Activated CD4-positive, alpha-beta T cell treated with anti-CD3 and anti-CD28 coated beads for 4 hours (primary cell): ENCODE measurements at places on chromosomes 2 and 18.

DNA sequence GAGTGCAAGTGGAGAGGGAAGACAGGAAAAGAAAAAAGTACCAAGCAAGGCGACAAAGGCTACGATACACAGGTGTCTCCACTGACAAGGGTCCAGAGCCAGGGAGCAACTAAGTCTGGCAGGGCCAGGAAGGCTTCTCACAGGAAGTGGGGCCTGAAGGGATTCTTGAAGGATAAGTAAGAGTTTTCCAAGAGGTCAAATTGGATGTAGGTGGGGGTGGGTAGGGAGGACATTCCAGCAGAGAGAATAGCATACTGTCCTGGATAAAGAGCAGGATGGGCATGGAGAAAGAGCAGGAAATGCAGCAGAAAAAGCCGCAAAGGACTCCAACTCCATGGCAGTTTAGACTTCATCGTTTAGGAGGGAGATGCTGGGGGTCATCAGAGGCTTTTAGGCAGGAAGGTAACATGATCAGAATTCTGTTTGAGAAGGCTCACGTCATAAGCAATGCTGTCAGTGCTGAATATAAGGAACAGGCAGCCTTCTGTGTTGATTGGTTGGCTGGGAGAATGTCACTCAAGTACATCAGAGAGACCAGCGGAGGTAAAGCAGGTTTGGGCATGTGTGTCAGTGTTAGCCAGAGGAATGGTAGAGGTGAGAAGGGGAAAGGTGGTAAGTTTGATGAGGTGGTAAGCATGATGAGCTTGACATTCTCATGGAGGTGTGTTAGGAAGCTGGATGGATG is 35.1 kb downstream of the ARHGAP25 start:
- no peak for DNase-seq

- no peak for DNase-seq
These were observed 232.0 kb upstream of the NETO1 start for GRCh38 chr18:73099759-73100158.

- no peak for DNase-seq
These were observed 125.9 kb upstream of the COL5A2 start for GRCh38 chr2:189305291-189305943.

DNA sequence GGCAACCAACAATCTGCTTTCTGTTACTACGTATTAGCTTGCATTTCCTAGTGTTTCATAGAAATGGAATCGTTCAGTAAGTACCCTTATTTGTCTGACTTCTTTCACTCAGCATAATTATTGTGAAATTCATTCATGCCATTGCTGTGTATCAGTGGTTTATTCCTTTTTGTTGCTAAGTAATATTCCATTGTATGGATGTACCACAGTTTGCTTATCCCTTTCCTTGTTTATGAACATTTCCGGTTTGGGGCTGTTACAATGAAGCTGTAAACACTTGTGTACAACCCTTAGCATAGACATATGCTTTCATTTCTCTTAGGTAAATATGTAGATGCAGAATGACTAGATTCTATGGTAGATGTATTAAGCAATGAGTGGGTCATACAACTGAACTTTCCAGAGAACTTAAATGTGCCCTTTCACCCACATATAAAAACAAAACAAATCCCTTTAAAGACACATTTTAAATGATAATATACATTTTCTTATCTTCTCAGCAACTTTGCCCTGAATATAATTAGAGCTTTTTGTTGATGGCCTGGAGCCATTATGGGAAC is 21.9 kb downstream of the FER1L5 start:
- DNase-seq: no peak

DNA sequence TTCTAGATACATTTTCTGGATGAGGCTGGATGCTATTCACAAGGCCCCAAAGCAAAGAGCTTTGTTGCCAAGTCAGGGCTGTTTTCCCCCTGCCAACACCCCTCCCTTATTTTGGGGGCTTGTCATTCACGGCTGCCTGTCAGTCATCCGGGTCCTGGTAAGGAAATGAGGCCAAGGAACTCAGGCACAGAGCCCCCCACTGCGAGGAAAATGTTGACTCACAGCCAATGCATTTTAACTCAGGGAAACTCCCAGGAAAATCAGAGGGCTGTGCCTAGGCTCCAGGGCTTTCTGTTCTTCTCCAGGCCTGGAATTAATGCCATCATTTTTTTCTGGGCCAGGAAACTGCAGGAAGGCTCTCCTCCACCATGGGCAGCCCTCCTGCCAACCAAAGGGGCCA is 241.1 kb downstream of the SMAD2 start:
- no peak for DNase-seq

DNA sequence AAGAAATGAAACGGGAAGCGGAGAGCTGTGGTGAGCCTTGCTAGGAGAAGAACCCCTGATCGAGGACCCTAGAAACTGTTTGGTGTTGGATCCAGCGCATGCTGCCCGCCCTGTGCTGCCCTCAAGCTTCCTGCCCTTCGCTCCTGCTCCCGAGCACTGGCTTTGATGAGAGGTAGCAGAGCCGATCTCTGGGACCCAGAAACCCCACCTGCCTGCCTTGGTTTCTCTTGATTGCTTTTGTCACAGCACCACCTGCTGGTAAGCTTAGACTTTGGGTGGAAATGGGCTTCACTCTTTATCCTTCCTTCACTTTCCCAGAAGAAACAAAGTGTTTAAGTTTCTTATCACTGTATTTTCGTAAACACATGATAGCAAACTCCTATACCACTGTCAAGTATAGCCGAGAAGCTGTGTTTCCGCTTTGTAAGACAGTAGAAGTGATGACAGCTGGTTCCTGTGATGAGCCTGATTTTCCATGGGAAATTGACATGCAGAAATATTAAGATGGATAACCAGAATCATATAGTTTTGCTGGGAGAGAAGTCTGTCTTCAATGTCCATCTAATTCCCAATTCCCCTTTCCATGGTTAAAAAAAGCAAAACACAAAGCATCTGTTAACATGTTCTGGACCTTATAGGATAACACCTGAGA is 267.4 kb downstream of the PHLPP1 start:
- peak; percentile 59 for DNase-seq

DNA sequence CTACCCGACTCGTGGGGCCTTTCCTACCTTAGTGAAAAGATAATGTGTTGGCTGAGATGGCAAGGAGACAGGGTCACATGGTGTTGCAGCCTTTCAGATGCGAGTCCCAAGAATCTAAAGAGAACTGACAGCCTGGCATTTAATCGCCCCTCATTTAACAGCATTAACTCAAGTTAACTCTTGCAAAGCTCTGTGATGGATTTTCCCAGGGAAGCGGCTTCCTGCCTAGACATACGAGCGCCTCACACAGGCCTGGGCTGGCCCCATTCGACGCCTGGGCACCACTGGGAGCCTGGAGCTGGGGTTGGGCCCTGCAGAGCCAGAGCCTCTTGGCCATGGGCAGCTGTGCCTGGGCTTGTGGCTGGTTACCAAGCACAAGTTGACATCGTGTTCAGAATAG is 140.8 kb downstream of the SEPTIN10 start:
- no peak for DNase-seq

- no peak for DNase-seq
These were observed 122.4 kb downstream of the SETBP1 start for GRCh38 chr18:44803019-44803650.

- DNase-seq: no peak
These were observed 37.5 kb downstream of the TIMM21 start for GRCh38 chr18:74185860-74186259.

- no peak for DNase-seq
These were observed 151.0 kb upstream of the COPS8 start for GRCh38 chr2:236934656-236935055.

DNA sequence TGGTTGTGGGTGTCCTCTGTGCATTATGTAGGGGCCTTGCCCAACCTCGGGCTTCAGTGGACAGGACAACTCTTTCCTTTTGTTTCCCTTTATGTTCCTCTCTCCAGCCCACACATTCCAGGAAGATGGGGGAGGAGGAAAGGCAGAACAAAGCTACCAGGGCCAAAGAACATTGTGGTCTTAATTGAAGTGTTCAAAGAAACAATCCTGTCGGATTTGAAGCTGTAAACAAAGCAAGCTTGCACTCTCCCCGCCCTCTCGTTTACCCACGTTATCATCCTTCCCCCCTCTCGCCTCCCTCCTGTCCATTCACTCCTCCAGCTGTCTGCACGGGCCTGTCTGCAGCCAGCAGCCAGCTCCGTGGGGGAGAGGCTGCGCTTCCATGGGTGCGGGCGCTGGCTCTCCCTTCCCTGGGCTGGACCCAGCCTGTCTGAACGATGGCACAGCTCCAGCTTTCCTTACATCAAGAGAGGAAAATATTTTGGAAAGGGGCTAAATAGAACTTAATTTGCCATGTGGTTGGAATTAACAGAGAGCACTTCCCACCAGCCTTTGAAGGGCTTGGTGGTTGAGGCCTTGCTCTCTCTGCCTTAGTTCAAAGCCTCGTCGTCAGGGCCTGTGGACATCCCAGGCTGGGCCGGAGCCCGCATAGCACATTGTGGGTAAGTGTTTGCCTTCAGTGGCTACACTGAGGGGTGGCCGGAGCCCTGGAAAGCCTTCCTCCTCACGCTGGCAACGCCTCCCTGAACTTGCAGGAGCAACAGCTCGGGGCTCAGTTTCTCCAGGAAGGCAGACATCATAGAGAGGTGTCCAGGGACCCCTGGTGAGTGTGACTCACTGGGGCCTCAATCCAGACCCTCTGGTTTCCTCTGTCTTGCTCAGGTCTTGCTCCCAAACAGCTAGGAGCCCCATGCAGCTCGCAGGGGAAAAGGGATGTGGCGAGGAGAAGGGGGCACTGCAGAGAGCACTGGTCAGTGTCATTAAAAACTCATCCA is 60.6 kb upstream of the HS6ST1 start:
- DNase-seq: no peak

DNA sequence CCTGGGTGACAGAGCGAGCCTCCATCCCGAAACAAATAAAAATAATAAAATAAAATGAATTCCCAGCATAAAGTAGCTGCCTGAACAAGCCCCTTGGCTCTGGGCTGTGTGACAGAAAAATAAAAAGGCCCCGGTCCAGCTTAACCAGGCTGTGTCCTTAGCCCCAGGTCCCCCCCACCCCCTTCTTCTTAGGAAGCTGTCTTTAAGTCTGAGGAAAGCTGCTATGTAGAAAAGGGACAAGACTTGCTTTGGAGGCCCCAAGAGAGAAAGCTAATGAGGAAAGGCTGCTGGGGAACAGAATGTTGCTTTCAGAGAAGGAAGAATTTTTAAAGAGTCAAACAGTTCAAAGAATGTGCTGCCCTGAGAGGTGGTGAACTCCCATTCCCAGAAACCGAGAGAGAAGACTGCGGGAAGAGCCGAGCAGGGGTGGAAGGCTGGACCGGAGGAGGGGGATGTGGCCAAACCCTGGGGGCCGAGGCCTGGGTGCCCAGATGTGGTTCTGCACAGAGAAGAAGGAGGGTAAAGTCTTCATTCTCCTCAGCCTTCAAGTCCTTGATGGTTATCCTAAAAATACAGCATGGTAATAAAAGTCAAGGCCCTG is 61.9 kb downstream of the CENPO start:
- DNase-seq: no peak

DNA sequence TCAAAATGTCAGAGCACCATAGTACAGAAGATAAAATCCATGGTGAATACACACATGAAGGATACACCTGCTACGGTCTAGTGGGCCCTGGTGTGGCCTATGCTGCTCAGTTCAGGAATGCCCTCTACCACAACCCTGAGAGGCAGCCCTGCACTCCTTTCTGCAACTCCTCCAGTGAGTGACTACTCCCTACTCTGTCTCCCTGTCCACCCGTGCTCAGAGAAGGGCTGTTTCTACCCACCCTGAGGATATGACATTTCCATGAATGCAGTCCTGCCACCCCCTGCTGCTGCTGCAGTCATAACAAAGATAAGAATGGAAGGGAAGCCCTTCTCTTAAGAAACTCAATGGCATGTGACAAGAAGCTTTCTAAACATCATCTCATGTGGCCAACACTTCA is 137.0 kb downstream of the EN1 start:
- DNase-seq: no peak

GRCh38 chr2:143802242-143802641 is 673.0 kb downstream of the ARHGAP15 start:
- DNase-seq: no peak

GRCh38 chr18:42339372-42339771 is 384.3 kb downstream of the PIK3C3 start:
- no peak for DNase-seq

- no peak for DNase-seq
These were observed 114.3 kb downstream of the DIS3L2 start for GRCh38 chr2:232075859-232076258.

DNA sequence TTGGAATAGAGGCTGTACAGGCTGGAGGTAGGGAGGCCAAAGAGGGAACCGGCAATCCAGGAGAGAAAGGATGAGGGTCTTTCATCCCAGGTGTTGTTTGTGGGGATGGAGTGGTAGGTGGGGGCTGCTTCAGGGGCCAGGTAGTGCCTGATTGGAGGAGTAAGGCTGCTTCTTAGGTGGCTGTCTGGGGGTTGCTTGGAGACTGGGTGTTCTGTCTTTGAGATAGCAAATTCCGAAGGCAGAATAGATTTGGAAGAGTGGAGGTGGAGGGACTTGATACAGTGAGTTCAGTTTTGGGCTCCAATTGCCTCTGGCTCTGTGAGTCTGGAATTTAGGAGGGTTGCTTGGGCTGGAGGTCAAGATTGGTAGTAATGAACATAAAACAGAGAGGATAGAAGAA is 5.9 kb downstream of the ZNF532 start:
- no peak for DNase-seq

DNA sequence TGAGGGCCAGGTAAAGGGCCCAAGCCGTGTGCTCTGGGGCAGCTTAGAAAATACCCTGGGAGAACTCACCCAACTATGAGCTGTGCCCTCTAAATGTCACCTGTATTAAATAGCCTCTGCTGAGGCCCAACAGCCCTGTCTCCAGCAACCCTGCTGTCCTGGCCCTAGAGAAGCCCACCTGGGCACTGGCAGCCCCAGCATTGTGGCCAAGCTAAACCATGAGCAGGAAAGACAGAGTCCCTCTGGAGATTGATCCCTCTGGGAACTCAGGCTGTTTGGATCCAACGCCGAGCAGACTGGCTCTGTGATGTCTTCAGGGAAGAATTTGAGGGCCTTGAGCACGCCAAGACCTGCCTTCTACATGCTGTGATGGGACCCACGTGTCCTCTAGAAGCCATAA is 126.5 kb downstream of the TTC32 start:
- DNase-seq: no peak

DNA sequence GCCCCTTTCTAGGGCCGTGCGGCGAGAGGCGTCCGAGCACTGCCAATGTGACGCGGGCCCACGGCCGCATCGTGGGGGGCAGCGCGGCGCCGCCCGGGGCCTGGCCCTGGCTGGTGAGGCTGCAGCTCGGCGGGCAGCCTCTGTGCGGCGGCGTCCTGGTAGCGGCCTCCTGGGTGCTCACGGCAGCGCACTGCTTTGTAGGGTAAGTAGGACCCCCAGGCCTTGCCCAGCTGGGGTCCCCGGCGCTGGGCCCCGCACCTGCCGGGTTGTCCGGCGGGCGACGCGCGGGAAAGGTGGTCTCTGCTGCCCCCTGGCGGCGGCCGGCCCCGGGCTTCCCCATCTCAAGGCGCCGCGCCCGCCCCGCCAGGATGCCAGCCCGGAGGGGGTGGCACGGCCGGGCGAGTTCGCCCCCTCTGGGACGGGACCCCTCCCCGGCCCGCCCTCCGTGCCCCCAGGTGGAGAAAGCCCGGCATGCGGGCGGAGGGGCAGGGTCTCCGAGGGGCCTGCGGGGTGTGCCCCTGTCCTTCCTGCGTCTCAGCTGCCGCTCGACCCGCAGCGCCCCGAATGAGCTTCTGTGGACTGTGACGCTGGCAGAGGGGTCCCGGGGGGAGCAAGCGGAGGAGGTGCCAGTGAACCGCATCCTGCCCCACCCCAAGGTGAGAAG is 1.9 kb downstream of the PRSS56 start:
- peak; percentile 71 for DNase-seq

- DNase-seq: no peak
These were observed 451.9 kb downstream of the ARHGAP15 start for GRCh38 chr2:143581134-143581533.

- DNase-seq: no peak
These were observed 32.5 kb downstream of the EEF1B2 start for GRCh38 chr2:206192157-206192556.
